ENCODE measurements at places on chromosomes 1 and 21.
A peak's percentile ranks its signal among the peaks of the same experiment; 100 is the strongest.

GRCh38 chr1:96498744-96499340 lies 222.7 kb upstream of the PTBP2 start:
- DNase-seq, result no peak

- DNase-seq, result no peak
Observed at GRCh38 chr1:152009691-152010090, 16.0 kb upstream of the S100A10 start.

DNA sequence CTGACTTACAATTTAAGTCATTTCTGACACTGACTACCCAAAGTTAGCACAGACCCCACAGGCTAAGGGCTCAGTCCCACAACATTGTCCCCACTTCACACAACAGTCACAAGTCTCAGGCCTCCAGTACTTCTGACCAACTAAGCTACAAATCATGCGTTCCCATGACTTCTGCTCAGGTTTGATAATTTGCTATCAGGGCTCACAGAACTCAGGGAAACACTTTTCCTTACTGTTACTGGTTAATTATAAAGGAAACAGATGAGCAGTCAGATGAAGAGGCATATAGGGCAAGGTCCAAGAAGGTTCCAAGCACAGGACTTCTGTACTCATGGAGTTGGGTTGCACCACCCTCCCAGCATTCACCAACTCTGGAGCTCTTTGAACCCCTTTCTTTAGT lies 151.2 kb upstream of the TNR start:
- DNase-seq, result no peak

GRCh38 chr1:173467426-173467825 lies 9.7 kb upstream of the PRDX6 start:
- DNase-seq, result no peak

DNA sequence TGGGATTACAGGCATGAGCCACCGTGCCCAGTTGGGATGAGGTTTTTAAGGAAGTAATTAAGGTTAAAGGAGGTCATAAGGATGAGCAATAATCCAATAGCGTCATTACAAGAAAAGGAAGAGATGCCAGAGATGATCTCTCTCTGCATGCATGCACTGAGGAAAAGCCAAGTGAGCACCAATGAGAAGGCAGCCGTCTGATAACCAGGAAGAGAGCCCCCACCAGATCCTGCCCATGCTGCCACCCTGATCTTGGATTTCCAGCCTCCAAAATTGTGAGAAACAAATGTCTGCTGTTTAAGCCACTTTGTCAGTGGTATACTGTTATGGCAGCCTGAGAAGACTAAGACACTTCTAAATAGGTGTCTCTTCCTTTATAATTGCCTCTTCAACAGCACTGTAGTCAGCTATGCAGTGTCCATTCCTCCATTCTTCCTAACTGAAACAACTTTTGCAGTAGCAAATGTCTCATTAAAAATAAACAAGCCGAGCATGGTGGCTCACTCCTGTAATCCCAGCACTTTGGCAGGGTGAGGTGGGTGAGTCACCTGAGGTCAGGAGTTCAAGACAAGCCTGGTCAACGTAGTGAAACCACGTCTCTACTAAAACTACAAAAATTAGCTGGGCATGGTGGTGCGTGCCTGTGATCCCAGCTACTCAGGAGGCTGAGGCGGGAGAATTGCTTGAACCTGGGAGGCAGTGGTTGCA lies 216.2 kb upstream of the RUNX1 start:
- DNase-seq, result no peak

GRCh38 chr1:184487531-184488193 lies 100.8 kb downstream of the C1orf21 start:
- DNase-seq, result no peak

- DNase-seq, result no peak
Observed at GRCh38 chr1:102970496-102971078, 137.7 kb downstream of the COL11A1 start.

GRCh38 chr1:166167572-166167925 lies 748 bp upstream of the FAM78B start:
- no peak for DNase-seq

GRCh38 chr1:86825319-86825718 lies 88.6 kb downstream of the SELENOF start:
- no peak for DNase-seq

- DNase-seq, result no peak
Observed at GRCh38 chr1:230728710-230729392, 14.9 kb upstream of the AGT start.

- DNase-seq, result no peak
Observed at GRCh38 chr1:224534731-224535130, 81.4 kb upstream of the CNIH3 start.

- DNase-seq, result no peak
Observed at GRCh38 chr1:225626698-225627097, 26.2 kb downstream of the ENAH start.

DNA sequence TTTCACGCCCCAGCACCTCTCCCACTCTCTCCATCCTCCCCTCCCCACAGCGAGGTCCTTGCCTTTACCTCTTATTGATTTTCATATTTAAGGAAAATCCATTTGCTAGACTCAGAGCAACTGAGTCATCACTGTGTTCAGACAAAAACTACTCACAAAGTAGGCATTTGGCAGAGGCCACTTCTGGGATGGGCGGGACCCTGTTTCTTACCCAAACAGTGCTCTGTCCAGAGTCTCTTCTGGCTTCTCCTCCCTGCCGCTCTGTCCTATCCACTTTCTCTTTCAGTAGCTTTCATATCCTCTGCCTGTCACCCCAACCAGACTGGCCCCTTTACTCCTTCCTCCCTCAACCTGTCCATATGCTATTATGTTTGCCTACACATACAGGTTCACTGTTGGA lies 2.4 kb upstream of the NAV1 start:
- DNase-seq, result no peak

- no peak for DNase-seq
Observed at GRCh38 chr1:31327381-31327780, 30.5 kb downstream of the ZCCHC17 start.

GRCh38 chr1:53681977-53682685 lies 56.8 kb downstream of the GLIS1 start:
- DNase-seq, result no peak

GRCh38 chr1:31535561-31535960 lies 40.8 kb upstream of the TINAGL1 start:
- no peak for DNase-seq

GRCh38 chr21:33968080-33968994 lies 52.7 kb upstream of the ATP5PO start:
- no peak for DNase-seq

- peak; percentile 49 for DNase-seq
Observed at GRCh38 chr1:181149326-181150125, 61.0 kb downstream of the IER5 start.

- DNase-seq, result no peak
Observed at GRCh38 chr1:7994827-7995226, 31.3 kb downstream of the ERRFI1 start.

DNA sequence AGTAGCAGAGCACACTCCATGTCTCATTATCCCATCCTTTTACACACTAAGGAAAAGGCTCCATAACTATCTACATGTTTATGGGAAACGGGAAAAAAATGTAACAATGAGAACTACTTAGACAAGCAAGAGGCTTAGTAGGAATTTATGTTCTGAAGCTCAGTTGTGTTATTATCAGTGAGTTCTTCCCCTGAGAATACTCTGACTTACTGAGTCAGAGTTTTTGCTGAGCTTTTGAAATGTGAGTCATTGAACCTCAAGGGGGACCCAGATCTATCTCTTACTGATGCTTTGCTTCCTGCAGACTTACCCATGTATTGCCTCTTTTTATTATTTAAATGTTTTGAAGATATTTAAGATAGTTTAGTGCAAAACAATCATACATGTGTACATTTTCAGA lies 20.1 kb downstream of the CFHR5 start:
- DNase-seq, result no peak

- no peak for DNase-seq
Observed at GRCh38 chr1:53410100-53410541, 49.1 kb upstream of the DMRTB1 start.

DNA sequence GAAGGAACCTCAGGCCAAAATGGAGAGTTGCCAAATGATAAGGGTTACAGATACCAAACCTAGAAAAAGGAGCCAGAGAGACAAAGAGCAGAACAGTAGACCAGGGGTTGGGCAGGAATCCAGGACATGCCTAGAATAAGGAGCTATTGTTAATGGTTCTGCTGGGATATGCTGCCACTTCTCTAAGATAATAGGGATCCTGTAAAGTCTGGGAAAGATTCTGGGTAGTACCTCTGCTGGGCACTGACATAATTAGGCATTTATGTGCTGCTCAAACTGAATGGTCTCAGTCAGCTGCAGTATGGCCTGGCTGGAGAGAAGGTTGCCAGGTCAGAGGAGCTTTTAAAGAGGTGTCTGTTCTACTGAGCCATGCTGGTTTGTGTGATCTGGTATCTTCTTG lies 19.9 kb upstream of the NRIP1 start:
- no peak for DNase-seq

GRCh38 chr1:212495766-212496494 lies 63.2 kb downstream of the NENF start:
- no peak for DNase-seq

GRCh38 chr1:118920124-118920717 lies 67.9 kb downstream of the TBX15 start:
- DNase-seq, result no peak

DNA sequence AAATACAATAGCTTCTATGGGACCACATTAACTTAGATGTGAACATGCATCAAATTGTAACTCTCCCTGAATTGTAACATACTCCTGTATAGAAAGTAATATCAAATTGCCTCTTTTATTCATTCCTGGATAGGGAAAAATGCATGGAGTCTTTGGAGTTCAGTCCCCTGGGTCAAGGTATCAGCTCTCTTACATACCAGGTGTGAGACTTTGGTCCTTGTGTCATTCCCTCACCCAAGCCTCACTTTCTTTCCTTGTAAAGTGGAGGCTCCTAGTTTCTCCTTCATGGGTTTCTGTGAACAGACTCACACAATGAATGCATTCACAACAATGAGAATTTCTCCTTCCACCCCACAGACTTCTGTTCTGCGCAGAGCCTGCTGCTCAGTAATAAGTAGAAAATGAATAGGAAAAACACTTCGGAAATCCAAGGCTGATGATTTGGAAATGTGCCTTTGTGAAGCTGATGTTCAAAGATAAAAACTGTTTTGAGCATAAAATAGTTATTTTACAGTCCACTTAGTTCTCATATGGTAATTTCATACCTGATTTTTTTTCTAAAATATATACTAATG lies 185.3 kb downstream of the AK5 start:
- no peak for DNase-seq

GRCh38 chr1:53183095-53183990 lies 13.3 kb upstream of the CPT2 start:
- DNase-seq, result no peak

DNA sequence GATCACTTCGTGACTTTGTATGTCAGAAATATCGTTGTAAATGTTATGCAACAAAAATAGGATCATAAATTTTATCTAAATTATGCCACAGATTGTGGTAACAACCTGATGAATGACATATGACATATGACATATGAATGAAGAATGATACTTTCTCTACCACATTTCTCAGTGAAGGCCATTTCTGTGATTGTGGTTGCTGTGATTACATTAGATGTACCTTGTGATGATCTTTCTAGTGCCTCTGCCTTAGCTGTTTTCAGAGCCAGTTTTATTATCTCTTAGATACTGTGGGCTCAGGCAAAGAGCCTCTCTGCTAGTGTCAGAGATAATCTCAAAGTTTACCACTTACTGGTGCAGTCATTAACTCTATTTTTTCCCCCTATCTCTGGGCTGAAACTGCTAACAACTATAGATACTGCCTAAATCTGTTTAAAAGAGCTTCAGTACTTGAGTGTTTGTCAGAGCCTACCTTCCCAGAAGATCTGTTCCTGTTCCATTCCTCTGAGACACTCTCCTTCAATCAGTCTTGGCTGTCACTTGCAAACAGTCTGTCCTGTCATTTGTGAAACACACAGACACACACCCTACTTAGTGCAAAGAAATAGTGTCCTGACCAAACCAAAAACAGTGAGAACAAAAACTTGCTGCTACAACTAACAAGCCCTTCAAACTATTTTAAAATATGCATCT lies 55.5 kb downstream of the HMCN1 start:
- no peak for DNase-seq

DNA sequence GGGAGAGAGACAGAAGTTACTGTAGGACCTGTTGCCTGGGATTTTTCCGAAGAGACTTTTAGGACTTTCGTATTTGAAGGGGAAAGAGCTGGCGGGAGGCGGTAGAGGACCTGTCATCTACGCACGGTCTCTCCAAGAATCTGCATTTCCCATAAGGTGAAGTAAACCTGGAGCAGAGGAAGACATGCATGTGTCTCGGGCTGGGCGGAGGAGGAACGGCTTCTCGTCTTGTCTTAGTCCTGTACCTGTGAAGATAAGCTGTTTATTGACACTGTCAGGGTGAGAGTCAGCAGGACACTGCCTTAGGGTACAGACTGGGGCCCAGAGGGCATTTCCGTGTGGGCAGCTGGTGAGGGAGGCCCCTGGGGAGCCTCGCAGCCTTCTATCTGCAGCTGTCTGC lies 123.4 kb upstream of the COL6A1 start:
- DNase-seq, result no peak

- no peak for DNase-seq
Observed at GRCh38 chr1:16938351-16939321, 16.9 kb downstream of the CROCC start.

DNA sequence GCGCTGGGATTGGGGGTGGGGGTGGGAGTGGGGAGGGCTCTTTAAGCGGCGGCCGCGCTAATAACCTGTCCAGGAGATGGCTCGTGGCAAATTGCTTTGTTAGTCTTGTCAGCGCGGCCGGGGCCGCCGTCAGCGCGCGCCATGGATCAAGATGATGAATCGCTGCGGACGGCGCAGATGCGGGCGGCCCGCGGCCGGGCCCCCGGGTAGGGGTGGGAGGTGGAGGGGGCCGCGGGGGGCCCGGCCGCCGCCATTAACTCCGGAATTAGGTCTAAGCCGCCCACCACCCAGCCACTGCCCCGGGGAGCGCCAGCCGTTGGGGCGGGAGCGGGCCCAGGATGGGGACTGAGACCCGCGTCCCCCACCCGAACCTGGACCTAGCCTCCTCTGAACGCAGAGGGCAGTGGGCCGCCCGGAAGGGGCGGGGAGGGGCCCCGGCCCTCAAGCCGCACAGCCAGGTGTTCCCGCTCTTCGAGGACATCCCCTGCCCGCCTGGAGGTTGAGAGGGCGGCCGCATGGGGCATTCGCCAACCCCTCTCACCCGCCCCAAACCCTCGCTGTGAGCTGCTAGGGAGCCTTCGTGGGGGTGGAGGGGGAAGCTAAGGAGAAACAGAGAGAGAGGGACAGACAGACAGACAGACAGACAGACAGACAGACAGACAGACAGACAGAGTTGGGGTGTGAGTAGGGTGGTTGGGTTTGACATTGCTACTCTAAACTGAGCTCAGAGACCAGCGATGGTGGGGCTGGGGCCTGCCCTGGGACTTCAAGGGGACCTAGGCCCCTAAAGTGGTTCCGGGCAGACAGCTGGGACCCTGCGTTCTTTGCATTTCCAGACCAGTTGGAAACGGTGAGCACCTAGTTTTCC lies 3.8 kb upstream of the DMBX1 start:
- no peak for DNase-seq

GRCh38 chr1:237154157-237154556 lies 112.2 kb downstream of the RYR2 start:
- DNase-seq, result no peak

GRCh38 chr1:203995228-203995627 lies 77.7 kb upstream of the SOX13 start:
- no peak for DNase-seq

Data from stimulated activated CD8-positive, alpha-beta memory T cell treated with anti-CD3 and anti-CD28 coated beads, Interleukin-15, amount 100 ng/mL, for 4 hours (primary cell).